Uterus (tissue), 4 donors: ENCODE measurements at places on chromosomes 3 and 15. TPM values are rescaled to one million over a fixed set of nuclear protein-coding genes. Genes with fewer than 3 reads are reported as not detected.

DNA sequence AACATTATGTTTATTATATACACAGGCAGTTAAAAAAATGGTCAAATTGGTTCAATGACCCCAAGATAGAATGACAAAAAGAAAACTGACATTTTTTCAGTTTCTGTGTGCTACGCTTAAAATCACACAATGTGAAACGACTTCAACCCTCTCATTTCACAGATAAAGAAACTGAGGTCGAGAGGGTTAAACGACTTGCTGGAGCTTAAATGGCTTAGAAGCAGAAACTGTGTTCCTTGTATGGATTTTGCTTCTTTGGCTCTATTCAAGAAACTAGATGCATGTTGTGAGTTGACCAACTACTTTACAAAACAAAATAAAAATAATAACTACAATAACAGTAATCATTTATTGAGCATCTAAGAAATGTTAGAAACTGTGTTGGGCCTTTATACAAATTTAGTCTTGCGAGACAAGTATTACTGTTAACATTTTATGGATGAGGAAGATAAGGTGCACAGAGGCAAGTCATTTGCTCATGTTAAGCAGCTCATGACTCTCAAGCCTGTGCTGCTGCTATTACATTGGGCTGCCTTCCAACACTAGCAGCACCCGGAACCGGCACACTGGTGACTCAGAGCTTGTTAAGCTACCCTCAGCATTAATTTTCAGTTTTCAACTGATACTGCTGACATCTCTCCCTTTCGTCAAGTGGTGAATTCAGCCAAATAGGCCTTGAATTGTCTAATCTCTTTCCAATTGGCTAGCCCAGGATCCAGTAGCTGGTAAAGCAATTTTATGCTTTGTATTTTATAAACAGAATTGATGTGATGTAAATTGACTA lies 487.6 kb downstream of the NAALADL2 start:
- H3K4me3 ChIP-seq, result no peak overlapping the region
- H3K27me3 ChIP-seq, result no peaks in the 10 kb centered on the region

GRCh38 chr3:39142067-39142466 lies 11.3 kb downstream of the CSRNP1 start:
- H3K4me1 ChIP-seq, result peaks cover 21% of the 10 kb centered on the region
- no peaks in the 10 kb centered on the region for H3K36me3 ChIP-seq
- no peak for DNase-seq
- no peak overlapping the region for H3K4me3 ChIP-seq

GRCh38 chr3:114389156-114389555 lies 95.3 kb downstream of the TIGIT start:
- no peaks in the 10 kb centered on the region for H3K36me3 ChIP-seq
- no peak overlapping the region for H3K4me3 ChIP-seq
- no peak overlapping the region for H3K27ac ChIP-seq
- no peaks in the 10 kb centered on the region for H3K27me3 ChIP-seq

DNA sequence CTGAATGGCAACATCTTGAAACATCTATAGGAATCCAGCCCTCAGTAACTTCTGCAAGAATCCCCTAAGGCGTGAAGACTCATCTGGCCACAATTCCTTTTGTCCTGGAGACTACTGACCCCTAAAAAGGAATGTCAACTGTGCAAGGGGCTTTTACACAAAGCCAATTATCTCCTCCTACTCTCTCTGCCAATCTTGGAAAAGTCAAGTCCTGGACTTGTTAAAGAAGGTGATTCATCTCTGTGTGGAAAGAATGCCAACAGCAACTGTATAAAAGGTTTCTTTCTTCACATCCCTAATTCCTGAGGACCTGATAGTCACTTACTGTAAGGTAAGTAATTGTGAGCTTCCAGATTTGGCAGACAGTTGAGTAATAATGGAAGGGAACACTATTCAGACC lies 22.3 kb downstream of the THRB start:
- H3K4me3 ChIP-seq, result no peak overlapping the region
- no peaks in the 10 kb centered on the region for H3K4me1 ChIP-seq
- DNase-seq, result no peak
- no peaks in the 10 kb centered on the region for H3K27me3 ChIP-seq
- H3K36me3 ChIP-seq, result no peaks in the 10 kb centered on the region

GRCh38 chr3:143822374-143822773 lies 25.9 kb downstream of the SLC9A9 start:
- H3K27me3 ChIP-seq, result no peaks in the 10 kb centered on the region
- H3K4me1 ChIP-seq, result no peaks in the 10 kb centered on the region

DNA sequence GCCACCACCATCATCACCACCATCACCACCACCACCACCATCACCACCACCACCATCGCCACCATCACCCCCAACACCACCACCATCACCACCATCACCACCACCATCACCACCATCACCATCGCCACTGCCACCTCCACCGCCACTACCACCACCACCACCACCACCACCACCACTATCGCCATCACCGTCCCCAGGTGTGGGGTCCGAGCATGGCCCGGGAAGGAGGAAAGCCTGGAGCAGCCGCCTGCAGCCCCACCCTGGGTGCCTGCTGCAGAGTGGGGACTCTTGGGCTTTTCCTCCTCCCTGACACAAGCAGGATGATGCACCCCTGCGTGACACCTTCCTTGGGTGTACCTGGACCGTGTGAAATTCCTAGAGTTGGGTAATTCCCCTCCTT lies 43.9 kb downstream of the MUC4 start:
- no peak for DNase-seq
- no peak overlapping the region for H3K4me3 ChIP-seq
- no peaks in the 10 kb centered on the region for H3K36me3 ChIP-seq
- no peaks in the 10 kb centered on the region for H3K4me1 ChIP-seq
- no peaks in the 10 kb centered on the region for H3K27me3 ChIP-seq
- H3K27ac ChIP-seq, result no peak overlapping the region

DNA sequence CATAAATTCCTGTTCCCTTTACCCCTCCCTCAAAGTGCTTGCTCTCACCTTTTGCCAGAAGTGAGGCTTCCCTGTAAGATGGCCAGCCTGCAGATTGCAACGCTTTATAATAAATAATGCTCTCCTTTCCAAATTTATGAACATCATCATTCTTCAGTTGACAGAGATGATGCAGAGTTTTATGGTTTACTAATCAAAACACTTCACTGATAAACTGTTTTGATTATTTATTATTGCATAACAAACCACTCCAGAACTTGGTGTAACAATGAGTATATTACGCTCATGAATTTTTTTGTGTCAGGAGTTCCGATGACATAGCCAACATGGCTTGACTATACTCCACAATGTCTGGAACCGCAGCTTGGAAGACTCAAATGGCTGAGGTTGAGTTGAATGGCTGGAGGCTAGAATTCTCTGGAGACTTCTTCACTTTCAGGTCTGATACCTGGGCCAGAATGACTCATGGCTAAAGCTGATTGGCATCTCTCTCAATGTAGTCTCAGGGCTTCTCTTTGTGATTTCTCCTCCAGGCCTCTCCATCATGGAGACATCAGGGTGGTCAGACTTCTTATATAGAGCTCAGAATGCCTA lies 27.3 kb upstream of the TGFBR2 start:
- H3K4me3 ChIP-seq, result no peak overlapping the region

The SMAD6 gene
- total RNA-seq, result 13.1 TPM

The PRR20G gene
- not detected for total RNA-seq

The CD47 gene
- total RNA-seq, result 29.2 TPM

The CDHR4 gene
- 0.41 TPM for total RNA-seq

The TP63 gene
- total RNA-seq, result not detected

The NFKBIZ gene
- total RNA-seq, result 10.2 TPM
